ENCODE measurements at places on chromosomes 7 and 10.

DNA sequence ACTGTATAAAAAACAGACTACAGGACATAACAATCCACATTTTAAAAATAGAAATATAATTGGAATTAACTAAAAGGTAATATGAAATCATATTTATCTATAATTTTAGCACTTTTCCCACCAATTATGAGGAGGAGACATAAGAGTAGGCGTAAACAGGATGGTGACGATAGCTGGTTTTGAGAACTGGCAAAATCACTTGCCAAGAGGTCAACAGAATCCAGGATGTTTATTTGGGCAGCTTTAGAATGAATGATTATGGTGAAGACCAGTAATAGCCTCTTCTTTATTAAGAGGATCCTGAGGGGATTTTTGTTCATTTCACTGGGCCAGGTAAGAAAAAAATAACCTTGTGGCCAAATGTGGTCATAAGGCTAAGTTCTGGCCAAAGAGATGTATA is 67.2 kb downstream of the TPK1 start:
- DNase-seq, result no peak

DNA sequence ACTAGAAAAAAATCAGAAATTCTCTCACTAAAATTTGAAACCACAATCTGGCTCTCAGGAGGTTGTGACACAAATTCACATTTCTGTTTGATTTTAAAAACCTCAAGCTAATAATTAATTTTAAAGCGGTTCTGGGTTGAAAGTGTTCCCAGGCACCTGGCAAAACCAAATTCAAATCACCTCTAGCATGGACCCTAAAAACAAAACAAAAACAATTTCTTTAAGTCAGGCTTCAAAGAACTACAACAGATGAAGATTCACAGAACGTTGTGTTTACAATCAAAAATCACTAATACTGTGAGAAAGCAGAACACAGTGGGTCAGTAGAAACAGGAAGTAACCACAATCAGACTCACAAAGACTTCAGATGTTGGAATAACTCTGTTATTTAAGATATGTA is 7.2 kb upstream of the RELN start:
- no peak for DNase-seq

- no peak for DNase-seq
Measured at GRCh38 chr10:43037440-43037839, 39.4 kb upstream of the RET start.

- no peak for DNase-seq
Measured at GRCh38 chr10:121288011-121288410, 310.2 kb downstream of the FGFR2 start.

- DNase-seq, result no peak
Measured at GRCh38 chr10:108709927-108710722, 1213.2 kb downstream of the XPNPEP1 start.

DNA sequence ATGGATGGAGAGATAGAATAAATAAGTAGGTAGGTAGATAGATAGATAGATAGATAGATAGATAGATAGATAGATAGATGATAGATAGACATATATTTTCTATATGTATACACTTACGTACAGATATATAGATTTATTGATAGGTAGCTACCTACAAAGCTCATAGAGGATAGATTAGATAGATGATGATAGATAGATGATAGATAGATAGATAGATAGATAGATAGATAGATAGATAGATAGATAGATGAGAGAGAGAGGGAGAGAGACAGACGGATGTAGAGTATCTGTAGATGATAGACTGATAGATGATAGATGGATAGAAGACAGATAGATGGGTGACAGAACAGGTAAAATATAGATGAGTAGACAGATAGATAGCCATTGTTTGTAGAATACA is 191.3 kb upstream of the PFKP start:
- no peak for DNase-seq

- DNase-seq, result no peak
Measured at GRCh38 chr10:77284797-77285196, 352.8 kb downstream of the KCNMA1 start.

- no peak for DNase-seq
Measured at GRCh38 chr10:123011987-123012386, 3.2 kb downstream of the ACADSB start.

DNA sequence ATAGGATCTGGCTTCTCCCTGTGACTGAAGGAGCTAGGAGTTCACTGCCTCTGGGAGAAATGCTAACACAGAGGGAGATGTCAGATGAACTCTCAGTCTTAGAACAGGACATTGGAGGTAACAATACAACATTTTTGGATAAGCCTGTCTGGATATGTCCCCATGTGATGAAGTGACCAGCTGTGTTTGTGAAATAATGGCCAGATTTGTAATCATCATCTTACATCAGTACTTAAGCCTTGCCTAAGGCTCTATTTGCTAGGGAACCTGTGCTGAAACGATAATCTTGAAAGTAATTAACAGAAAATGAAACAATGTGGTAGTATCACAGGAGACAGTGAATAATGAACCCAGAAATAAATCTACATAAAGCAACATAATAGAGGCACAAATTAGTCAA is 56.2 kb downstream of the CRPPA start:
- DNase-seq, result no peak

- no peak for DNase-seq
Measured at GRCh38 chr7:16803881-16804673, 722 bp downstream of the AGR2 start.

DNA sequence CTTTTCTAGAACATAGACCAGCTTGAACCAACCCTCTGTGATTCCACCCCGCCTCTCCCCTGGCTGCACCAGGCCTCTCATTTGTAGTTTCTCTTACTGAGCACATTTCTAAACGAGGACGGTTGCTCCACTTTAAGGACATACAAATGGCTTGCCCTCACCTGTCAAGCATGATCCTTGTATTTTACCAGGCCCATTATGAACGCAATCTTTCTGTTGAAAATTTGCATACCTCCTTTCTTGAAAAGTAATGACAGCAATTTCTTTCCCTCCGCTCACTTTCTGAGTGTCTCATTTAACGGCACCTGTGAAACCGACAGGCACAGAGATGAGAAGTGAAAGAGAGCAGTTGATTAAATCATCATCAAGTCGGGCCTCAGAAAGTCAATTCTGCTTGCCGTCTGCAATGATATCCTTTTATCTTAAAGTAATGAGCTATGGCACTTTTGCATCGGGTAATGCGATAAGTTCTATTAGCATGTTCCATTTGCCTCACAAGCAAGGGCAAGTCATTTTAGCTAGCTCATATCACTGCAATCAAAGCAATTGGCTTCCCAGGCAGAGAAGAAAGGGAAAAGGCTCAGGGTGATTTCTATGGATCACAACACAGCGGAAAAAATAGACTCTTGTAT is 705.6 kb upstream of the GALNT17 start:
- no peak for DNase-seq

GRCh38 chr7:139572704-139573385 is 49.4 kb downstream of the CLEC2L start:
- DNase-seq, result no peak

- DNase-seq, result no peak
Measured at GRCh38 chr10:90743291-90743690, 114.5 kb downstream of the HTR7 start.

DNA sequence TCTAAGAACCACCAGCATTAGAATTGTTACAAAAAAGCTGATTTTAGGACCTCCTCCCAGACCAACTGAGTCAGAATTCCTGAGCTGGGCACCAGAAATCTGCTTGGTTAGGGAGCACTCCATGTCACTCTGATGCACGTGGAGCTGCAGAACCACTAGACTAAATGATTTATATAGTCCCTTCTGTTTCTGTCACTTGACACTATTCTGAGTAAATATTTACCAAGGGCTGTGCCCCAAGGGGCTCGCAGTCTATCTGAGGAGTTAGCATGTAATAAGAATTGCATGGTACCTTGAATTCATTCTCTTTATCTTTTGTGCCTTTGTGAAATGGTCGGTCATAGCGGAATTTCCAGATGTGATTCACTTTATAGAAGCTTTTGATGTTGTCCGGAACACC is 196.0 kb upstream of the IMMP2L start:
- DNase-seq, result no peak

GRCh38 chr10:100341953-100342626 is 4.9 kb upstream of the SCD start:
- DNase-seq, result peak; percentile 56

DNA sequence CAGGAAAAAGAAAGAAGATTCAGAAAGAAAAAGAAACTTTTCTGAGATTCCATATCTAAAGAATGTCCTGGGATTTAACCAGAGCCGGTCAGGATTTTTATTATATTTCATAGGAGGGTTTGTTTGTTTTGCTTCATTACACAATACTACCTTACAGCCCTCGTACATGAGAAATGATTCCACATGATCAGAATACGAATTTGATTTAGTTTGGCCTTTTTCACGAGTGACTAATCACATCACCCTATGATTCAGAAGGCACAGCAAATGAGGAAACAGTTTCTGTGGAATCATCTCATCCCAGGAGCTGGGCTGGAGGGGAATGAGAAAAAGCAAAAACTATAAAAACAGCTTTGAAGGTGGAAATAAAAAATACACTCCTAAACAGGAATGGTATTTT is 54.7 kb upstream of the VWC2 start:
- no peak for DNase-seq

- no peak for DNase-seq
Measured at GRCh38 chr10:78361031-78361430, 327.4 kb downstream of the RPS24 start.

- DNase-seq, result no peak
Measured at GRCh38 chr7:11082552-11083213, 109.0 kb downstream of the PHF14 start.

GRCh38 chr10:101816913-101817336 is 1.3 kb downstream of the OGA start:
- DNase-seq, result no peak

DNA sequence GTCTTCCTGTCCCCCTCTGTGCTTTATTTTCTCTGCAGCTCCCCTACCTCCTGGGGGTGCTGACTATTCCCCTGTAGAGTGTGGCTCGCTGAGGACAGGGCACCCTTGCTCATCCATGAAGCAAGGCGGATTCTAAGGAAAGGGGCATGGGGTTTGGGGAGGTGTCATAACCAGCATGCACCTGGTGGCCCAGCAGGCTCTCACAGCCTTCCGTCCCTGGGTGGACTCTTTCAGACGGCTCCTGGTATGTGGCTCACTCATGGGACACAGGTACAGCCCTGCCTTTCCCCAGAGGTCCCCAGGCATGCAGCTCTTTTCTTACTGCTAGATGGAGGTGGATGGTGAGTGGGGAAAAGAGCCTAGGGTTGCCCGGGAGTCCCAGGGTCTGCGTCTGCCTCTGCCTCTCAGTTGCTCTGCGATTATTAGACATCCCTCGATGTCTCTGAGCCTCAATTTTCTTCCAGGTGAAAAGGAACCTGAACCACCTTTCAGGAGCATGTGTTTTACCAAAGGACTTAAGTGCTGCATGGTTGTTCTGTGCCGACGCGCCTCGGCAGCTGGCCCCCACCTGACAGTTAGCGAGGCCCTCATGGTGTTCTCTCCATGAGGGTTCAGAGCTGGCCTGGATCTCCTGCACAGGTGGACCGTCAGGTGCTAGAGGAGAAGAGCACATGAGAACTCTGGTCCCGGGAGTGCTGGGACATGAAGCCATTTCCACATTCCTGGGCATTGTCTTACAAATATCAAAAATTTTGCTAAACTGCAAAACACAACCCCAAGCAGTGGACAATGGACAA is 172.5 kb upstream of the SHH start:
- no peak for DNase-seq

GRCh38 chr7:156327474-156327873 is 313.1 kb upstream of the RNF32 start:
- DNase-seq, result no peak

DNA sequence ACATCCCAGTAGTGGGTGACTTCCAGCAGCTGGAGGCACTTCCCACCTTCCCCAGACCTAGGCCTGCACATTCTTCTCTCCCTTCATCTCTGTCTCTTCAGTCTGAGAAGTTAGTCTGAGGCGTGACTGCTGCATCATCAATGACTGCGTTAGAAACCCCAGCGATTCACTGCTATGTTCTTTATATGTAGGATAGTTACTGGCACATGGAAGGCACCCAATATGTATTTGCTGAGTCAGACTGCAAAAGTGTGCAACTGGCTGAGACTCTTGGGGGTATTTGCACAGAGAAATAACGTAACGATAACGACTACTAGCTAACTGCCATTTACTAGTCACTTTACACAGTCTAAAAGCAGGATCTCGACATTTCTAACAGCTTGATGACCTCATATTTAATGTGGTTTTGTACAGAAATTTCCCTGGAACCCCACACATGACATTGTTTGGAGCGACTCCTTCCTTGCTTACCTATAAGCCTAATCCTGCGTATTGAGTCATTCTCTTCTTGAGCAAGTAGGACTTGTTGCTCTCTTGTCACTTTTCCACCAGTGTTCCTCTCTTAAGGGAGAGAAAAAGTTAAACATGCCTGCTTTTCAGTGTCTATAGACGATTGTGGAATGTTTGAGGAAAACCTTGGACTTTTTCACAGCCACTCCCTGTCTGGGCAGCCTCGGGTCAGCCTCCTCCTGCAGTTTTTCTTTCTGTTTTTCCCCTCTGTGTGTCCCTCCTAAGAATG is 45.5 kb downstream of the THNSL1 start:
- DNase-seq, result no peak

DNA sequence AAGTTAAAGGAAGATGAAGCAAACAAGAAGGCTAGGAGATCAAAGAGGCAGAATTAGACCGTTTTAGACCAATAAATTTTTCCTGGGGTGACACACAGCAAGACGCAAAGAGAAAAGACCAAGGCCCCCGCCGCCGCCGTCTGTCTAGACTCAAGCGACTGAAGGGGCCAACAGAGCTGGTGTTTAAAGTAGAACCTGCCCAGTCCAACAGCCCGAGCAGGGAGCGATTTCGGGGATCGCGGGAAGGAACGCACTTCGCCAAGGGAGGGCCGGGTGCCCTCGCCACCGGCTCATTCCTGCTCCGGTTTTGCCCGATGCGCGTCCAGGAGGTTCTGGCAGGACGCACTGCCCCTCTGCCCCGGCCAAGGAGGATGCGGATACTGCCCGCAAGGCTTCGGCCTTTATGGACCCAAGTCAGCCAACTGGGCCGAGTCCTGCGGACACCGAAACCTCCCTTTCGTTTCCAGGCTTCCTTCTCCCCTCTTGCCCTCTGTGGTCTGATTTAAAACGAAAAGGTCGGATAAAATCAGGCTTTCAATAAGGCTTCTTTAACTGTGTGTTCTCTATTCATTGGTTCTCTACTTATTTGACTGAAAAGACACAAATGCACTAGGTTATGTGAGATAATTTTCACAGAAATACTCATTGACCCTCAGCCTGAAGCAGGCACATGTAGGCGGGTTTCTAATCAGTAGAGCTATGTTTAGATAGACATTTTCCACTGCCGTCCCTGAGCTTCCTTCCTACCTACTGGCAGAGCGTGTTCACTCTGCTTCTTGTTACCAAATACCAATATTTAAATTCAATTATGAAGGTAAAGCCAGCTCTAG is 2.2 kb upstream of the HOXA7 start:
- no peak for DNase-seq

DNA sequence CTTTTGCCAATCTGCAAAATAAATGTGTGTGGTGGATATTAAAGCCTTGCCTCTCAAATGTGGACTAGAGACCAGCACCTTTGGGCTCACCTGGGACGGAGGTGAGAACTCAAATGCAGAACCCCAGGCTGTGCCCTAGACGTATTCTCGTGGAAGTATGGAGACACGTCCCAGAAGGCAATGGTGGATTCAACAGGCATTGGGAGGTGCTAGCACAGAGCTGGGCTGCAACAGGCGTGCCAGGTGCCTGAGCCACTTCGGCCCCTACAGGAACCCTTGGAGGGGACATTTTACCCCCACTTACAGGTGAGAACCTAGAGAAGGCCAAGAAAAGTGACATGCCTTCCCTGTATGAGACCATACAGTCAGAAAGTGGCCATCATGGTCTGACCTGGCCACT is 12.2 kb downstream of the DDX56 start:
- no peak for DNase-seq

GRCh38 chr7:340200-340937 is 50.4 kb downstream of the FOXL3 start:
- DNase-seq, result no peak
